CD4-positive, alpha-beta T cell treated with Interleukin-4 for 4 hours (primary cell): ENCODE measurements at places on chromosomes 2 and 18.
A peak's percentile ranks its signal among the peaks of the same experiment; 100 is the strongest.

DNA sequence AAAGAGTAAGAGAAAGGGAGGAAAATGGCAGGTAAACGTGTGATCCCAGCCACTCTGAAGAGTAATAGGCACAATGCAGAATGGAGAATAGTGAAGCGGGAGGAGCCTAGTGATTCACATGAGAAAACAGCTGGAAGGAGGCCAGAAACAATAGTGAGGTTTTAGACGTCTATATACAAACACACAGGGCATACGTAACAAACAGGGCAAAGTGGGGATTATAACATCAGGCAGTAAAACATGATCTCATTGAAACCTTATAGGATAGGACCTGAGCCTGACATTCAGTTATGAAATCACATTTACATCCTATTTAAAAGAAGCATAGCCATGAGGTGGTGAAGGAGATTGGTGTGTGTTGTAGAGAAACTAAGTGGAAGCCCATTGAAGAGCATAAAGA, 33.0 kb upstream of the GATA6 start:
- no peak for DNase-seq

DNA sequence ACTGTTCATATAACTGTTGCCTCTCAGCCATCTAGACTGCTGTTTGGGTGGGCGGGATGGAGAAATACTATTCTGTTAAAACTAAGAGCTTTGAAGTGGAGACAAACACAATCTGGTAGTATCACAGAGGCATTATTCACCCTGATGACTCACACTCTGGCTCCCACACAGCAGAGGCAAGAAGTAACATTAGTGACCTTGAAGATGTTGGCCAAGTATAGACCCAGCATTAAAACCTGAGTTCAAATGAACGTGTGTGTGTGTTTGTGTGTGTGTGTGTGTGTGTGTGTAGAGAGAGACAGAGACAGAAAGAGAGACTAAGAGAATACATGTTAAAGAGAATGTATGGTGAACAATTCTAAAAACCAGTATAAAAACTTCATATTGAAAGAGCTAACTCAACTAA, 22.5 kb upstream of the ACVR1 start:
- peak; percentile 91 for DNase-seq

DNA sequence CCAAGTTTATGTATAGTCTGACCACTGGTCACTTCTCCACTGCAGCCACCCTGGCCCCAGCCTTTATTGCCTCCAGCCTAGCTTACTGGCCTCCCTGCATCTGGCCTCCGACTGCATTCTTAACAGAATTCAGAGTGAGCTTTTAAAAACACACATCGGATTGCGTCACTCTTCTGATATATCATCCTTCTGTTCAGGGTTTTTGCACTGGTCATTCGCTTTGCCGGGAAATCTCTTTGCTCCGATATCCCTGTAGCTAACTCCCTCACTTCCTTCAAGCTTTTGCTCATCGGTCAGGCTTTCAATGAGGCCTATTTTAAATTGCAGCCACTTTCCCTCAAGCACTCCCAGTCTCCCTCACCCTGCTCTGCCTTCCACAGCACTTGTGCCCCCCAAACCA, 101.6 kb upstream of the DLX2 start:
- DNase-seq = no peak

DNA sequence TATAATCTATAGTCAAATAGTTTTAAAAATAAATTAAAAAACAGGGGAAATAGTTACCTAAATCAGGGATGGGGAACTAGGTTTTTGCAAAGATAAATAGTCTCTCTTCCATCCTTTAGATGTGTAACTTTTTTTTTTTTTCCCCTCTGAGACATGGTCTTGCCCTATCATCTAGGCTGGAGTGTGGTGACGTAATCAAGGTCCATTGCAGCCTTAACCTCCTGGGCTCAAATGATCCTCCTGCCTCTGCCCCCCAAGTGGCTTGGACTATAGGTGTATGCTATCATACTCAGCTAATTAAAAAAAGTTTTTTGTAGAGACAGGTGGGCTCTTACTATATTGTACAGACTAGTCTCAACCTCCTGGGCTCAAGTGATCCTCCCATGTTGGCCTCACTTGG, 316.5 kb downstream of the CCDC85A start:
- no peak for DNase-seq

DNA sequence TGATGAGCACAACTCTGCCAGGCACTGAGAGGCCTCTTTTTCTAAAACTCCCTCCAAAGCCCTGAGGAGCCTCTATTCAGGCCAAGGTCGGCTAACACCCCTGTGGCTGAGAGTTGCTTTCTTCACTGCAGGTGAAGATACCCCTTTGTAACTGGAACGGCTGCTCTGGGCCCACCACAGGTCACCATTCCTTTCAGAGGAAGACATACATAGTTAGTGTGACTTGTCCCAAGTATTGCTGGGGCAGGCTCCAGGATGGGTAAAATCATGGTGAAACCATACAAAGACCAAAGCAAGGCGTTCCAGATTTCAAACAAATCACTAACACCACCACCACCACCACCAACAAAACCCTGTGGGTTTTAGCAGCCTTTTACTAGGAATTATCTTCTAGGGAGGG, 36.8 kb downstream of the CHST10 start:
- no peak for DNase-seq

DNA sequence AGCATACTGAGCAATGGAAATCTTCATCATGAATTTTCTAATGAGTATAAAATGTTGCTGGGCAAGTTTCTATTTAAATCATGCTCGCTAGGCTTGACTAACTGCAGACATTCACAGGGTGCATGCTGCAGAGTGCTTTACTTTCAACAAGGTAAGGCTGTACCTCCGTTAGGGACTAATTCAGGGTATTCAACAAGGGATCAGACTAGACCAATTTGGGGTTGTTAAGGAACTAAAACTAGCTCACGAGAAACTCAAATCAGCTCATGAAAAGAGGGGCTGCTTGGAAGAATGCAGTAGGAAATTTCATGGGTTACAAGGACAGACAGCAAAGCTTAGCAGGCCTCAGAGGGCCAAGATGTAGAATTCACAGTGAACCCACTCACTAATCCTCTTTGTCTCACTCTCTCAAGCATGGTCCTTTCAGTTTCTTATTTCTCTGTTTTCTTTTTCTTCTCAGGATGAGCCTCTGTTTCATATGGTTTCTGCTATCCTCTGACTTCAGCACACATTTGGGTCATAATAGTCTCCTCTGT, 2.2 kb downstream of the MYO3B start:
- DNase-seq = no peak

DNA sequence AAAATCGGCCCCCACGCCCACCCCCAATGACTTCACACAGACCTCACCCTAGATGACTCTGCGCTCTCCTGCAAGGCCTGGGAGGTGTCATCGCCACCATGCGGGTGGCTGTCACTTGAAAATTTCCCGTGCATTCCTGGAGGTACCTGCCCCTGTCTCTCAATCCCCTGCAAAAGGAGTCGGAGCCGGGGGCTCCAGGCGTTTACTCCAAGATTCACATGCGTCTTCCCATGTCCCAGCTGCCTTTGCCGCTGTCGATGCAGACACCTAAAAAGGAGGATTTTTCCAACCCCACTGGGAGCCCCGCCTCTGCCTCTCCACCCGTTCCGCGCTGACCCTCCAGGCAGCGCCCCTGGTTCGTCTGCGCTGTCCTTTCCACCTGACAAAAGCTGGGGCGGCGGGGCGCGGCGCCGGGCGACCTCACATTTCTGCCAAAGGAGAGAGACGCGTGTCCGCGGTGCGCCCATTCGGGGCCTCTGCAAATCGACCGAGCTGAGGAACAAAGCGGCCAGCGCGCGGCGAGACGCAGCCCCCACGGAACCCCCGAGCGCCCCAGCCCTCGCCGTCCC, 667 bp downstream of the REEP1 start:
- no peak for DNase-seq

- DNase-seq = no peak
Observed at GRCh38 chr2:44805401-44806235, 135.9 kb upstream of the SIX3 start.
